SJSA1 (cell line): ENCODE measurements at places on chromosomes 2 and 18. TPM values are rescaled to one million over a fixed set of nuclear protein-coding genes. Genes with fewer than 3 reads are reported as not detected.
A peak's percentile ranks its signal among the peaks of the same experiment; 100 is the strongest.

DNA sequence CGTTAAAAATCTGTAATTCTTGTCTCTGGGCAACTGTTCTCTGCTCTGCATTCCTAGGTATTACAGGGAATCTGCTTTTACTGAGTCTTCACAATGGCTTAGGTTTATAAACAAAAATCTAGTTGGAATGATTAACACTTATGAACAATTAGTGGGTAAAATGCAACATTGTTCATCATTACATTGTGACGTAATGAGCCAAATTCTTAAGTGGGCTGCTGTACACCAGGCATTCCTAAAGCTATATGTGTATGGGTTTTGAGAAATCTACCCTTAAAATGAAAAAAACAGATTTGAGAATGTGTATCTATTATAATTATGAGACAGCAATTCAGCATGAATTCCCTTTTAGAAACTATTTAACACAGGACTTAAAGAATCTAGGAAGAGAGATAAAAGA lies 41.5 kb upstream of the ERBB4 start:
- DNase-seq, result no peak

DNA sequence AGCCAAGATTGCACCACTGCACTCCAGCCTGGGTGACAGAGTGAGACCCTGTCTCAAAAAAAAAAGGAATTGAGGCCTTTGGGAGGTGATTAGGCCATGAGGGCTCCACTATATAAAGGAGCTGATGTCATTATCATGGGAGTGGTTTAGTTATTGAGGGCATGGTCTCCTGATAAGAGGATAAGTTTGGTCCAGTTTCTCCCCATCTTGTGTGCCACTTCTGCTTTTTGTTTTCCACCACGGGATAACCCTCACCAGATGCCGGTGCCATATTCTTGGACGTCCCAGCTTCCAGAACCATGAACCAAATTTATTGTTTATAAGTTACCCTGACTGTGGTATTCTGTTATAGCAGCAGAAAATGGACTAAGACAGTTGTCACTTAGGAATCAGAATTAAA lies 125.8 kb downstream of the C1D start:
- no peak for DNase-seq

GRCh38 chr2:115094441-115094840 lies 652.0 kb downstream of the DPP10 start:
- DNase-seq, result no peak

DNA sequence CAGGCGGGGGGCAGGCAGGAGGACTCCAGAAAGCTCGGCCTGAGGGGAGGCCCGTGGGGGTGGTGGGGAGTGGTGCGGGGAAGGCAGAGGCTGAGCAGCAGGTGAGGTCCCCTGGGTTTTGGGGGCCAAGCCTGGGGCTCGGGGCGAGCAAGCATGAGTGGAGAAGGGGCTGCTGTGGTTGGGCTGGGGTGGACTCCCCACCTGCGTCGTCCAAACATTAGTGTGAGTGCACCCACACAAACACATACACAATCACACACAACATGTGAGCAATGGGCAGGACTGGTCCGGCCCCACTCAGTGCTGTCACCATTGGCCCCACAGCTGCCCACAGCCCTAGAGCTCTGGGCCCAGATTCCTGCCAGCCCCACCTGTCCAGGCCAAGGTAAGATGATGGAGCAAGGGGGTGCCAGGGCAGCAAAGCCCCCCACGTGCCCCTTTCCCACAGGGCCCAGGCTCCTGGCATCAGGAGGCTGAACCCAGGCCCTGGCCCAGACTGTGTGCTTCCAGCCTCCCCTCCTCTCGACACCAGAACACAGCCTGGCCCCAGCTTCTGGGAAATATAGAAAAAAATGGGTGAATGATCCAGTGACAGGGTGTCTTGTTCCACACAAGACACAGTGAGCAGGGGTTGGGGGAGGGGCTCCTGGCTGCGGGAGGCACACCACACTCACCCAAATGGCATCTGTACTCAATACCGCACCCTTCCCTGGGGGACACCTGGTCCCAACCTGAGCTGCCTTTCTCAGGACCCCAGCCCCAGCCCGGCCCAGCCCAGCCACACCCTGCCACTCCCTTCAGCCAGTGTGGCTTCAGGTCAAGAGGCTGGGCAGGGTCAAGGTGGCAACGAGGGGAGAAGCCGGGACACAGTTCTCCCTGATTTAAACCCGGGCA lies 463 bp upstream of the ALPP start:
- DNase-seq, result no peak

GRCh38 chr2:120736624-120737339 lies 1.1 kb downstream of the GLI2 start:
- peak; percentile 93 for DNase-seq

Gene SPATA3
- total RNA-seq, result not detected in 2 replicates

Gene CCDC74B
- total RNA-seq, result 0.34 and 7.2 TPM in 2 replicates

GRCh38 chr2:238528953-238529781 lies 102.4 kb downstream of the ASB1 start:
- DNase-seq, result peak; percentile 13

Gene TTN
- total RNA-seq, result 0.03 TPM in 1 of 2 replicates, not detected in the other

GRCh38 chr2:177245010-177245422 lies 19.5 kb downstream of the NFE2L2 start:
- DNase-seq, result peak; percentile 86

Gene EPC2
- 16.0 and 19.5 TPM in 2 replicates for total RNA-seq

Gene TUBB8B
- total RNA-seq, result 1.1 and 3.9 TPM in 2 replicates

Gene TMEM214
- total RNA-seq, result 52.4 and 57.3 TPM in 2 replicates

DNA sequence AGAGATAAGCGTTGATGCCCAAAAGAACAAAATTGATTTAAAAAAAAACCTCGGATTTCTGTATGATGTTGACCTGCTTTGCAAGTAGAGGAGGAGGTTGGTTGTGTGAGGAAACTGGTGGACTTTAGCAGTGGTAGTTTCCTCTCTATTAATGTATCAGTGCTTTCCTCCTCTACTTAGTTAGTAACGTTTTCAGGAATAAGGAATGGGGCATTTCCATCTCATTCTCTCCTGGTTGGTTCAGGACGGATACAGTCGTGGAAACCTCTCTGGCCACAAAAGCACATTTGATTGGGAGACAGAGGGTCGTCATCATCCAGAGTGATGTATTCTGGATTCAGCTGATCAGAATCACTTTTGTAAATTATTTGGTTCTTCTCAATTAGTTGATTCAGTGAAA lies 1.5 kb downstream of the FHOD3 start:
- no peak for DNase-seq

GRCh38 chr2:172089633-172090032 lies 4.3 kb downstream of the DLX1 start:
- DNase-seq, result no peak

- DNase-seq, result no peak
Observed at GRCh38 chr2:58970365-58970764, 729.2 kb upstream of the FANCL start.

Gene INHA
- 0.11 TPM in 1 of 2 replicates, not detected in the other for total RNA-seq

DNA sequence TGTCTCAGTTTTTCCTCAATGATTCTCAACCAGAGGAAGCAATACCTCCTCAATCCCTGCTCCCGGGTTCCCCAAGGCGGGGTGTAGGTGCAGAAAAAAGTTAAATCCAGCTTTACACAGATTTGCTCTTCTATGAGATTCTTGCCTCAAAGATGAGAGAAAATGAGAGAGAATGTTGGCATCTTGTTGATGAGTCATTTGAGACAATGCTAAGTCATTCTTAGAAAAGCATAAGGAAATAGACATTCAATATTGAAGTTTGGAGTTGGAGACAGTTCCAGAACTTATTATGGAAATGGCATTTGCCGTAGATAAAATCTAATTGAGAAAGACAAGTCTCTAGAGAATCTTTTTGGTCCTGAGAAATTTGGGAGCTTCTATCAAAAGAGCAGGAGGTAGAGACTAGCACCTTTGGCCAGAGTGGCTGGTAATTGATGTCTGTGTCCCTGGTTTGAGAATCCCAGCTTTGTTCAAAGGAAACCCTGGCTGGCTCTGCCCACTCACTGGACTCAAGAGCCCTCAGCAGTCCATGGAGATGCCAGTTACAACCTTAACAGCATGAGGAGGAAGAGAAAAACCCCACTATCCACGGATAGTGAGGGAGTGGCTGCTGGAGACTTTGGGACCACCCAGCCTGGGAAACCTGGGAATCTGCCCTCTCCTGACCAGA lies 181.2 kb downstream of the FAM124B start:
- no peak for DNase-seq

Gene SERPINB10
- total RNA-seq, result 1.7 TPM in 1 of 2 replicates, not detected in the other

DNA sequence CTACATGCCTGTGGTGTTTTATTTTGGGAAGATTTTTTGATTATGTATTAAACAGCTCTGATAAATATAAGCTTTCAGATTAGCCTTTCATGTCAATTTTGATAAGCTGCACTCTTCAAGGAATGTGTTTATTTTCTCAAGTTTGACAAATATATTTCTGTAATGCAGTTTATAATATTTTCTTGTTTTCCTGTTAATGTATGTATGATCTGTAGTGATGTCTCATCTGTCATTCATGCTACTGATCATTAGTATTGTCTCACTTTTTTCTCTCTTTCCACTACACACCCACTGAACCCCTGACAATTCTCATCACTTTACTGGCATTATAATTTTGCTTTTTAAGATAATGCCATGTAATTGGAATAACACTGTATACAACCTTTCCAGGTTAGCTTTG lies 100.9 kb downstream of the TMEM18 start:
- DNase-seq, result no peak

- no peak for DNase-seq
Observed at GRCh38 chr2:83388804-83389203, 1070.3 kb downstream of the SUCLG1 start.

DNA sequence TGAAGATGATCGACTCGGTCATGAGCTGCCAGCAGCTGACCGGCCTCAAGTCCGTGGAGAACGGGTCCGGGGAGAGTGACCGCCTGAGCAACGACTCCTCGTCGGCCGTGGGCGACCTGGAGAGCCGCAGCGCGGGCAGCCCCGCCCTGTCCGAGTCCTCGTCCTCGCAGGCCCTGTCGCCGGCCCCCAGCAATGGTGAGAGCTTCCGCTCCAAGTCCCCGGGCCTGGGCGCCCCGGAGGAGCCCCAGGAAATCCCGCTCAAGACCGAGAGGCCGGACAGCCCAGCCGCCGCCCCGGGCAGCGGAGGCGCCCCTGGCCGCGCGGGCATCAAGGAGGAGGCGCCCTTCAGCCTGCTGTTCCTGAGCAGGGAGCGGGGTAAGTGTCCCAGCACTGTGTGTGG lies 14.9 kb downstream of the SALL3 start:
- no peak for DNase-seq

- DNase-seq, result no peak
Observed at GRCh38 chr2:55155206-55155605, 76.9 kb downstream of the CLHC1 start.

GRCh38 chr2:173427887-173428668 lies 73.4 kb downstream of the CDCA7 start:
- DNase-seq, result no peak

Gene KCNE4
- 3.1 and 4.3 TPM in 2 replicates for total RNA-seq

GRCh38 chr2:176500901-176501300 lies 231.7 kb downstream of the MTX2 start:
- DNase-seq, result no peak

- peak; percentile 9 for DNase-seq
Observed at GRCh38 chr2:239225371-239225851, 175.4 kb downstream of the HDAC4 start.

Gene NDC80
- 69.6 and 75.8 TPM in 2 replicates for total RNA-seq

DNA sequence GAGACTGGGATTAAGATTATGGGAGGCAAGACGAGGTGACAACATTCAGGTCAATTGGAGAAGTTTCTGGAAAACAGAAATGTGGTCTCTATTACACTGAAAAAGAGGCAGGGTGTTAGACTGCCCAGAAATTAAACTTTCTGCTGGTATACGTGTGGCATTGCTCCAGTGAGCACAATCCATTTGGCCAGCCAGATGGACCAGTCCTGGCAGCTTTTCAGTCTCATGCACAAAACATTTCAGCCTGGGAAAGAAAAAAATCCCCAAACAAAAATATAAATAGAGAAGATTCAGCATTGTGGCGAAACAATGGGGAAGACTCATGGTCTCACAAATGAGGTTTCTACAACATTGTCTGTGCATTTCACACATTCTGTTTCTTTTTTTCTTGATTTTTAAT lies 113.9 kb downstream of the HNMT start:
- peak; percentile 44 for DNase-seq

Gene SP100
- total RNA-seq, result 42.2 and 63.3 TPM in 2 replicates

DNA sequence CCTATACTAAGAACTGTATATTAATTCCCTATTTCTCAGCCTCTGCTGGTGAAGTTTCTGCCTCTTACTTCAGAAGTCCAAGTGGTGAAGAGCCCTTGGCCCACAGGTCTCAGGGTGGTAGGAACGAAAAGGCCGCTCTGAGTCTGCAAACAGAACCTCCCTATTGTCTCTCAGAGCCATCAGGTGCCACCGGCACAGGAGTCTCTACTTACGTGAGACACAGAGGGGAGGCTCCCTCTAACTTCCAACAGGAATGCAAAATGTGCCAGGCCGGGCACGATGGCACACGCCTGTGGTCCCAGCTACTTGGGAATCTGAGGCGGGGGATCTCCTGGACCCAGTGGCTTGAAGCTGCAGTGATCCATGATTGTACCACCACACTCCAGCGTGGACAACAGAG lies 143.0 kb downstream of the TPO start:
- no peak for DNase-seq

Gene CCDC141
- not detected in 2 replicates for total RNA-seq

GRCh38 chr2:16441431-16441830 lies 224.2 kb downstream of the CYRIA start:
- DNase-seq, result no peak

DNA sequence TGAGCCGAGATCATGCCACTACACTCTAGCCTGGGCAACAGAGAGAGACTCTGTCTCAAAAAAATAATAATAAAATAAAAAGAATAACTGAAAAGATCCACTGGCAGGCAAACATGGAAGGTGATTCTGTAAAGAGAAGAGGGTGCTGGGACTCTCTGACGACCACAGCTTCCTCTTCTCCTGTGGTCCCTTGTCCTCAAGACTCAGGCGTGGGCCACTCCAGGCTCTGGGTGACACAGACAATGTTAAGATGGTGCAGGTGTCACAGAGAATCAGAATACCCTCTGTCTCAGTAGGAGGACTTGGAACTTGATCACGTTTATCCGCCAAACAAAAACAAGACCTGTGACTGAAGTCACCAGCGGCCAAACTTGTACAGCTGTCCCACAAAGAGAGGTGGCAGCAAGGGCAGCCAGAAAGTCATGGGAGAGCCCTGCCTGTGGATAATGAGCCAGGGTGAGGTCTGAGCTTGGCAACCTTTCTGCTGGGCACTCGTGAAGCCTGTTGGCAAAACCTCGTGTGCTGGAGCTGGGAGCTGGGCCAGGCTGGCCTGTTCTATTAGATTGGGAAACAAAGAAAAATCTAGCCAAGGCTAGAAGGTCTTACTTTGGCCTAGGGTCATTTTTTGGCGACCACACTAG lies 76.4 kb upstream of the ITGA6 start:
- no peak for DNase-seq

DNA sequence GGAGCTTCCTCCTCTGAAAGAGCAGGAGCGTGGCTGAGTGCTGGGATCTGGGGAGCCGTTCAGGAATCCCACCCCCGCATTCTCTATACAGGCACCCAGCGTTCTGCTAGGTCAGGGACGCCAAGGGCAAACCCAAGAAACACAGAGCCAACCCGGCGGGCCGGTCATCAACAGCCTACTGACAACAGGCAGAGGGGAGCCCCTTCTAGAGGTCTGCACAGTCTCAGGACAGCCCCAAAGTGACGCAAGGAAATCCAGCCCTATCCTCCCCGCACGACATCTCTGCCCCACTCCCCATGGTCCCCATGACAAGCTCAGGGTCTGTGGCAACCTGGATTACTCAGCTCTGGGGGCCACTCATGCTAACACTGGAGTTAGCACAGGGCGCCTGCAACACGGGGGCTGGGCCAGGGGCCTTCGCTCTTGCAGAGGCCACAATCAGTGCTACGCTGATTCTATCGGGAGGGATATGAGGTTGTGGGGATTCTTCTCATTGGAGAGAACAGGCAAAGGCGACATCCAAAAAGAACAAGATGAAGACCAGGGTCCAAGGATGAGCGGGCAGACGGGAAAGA lies 81.6 kb downstream of the PXDN start:
- DNase-seq, result no peak

- no peak for DNase-seq
Observed at GRCh38 chr2:224160917-224161316, 121.8 kb upstream of the SERPINE2 start.

Gene WNT10A
- total RNA-seq, result not detected in 2 replicates
